ENCODE measurements at places on chromosomes 2 and 18. TPM values are rescaled to one million over a fixed set of nuclear protein-coding genes. Genes with fewer than 3 reads are reported as not detected.

DNA sequence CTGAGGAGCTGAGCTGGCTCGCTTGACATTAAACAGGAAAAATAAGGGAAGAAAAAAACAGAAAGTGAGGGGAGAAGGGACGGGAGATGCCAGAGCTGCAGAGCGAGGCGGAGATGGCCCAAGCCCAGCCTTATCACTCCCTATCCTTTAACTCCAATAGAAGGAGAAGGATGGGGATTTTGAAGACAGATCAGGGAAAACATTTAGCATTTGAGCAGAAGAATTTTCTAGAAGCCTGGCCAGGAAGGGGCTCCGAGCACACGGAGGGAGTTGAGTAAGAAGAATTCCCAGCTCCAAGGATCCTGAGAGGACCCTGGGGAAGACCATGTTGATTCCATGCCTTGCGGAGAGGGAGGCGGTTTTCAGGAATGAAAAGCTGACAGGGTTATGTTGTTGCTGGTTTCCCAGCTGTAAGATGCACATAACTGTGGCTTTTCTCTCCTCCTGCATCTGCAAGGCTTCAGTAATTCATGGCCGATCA lies 35.6 kb downstream of the TWIST2 start:
- DNase-seq: no peak
- H3K27me3 ChIP-seq: no peaks in the 10 kb centered on the region
- no peaks in the 10 kb centered on the region for H3K4me1 ChIP-seq
- no peak overlapping the region for H3K4me3 ChIP-seq
- H3K27ac ChIP-seq: no peak overlapping the region

- H3K4me3 ChIP-seq: no peak overlapping the region
- no peak for DNase-seq
- peaks cover 12% of the 10 kb centered on the region for H3K4me1 ChIP-seq
- H3K27me3 ChIP-seq: no peaks in the 10 kb centered on the region
These were observed 6.3 kb downstream of the PDCD1 start for GRCh38 chr2:241852116-241852980.

- H3K27ac ChIP-seq: no peak overlapping the region
- H3K36me3 ChIP-seq: no peaks in the 10 kb centered on the region
- H3K27me3 ChIP-seq: no peaks in the 10 kb centered on the region
- no peak for DNase-seq
- H3K4me1 ChIP-seq: no peaks in the 10 kb centered on the region
These were observed 634.2 kb upstream of the TMEFF2 start for GRCh38 chr2:192828947-192829346.

GRCh38 chr2:173218326-173219056 lies 136.2 kb upstream of the CDCA7 start:
- H3K27ac ChIP-seq: peak overlapping the region; percentile 67
- peaks cover 15% of the 10 kb centered on the region for H3K36me3 ChIP-seq
- H3K4me1 ChIP-seq: peaks cover 4% of the 10 kb centered on the region
- DNase-seq: peak; percentile 42
- no peak overlapping the region for H3K4me3 ChIP-seq
- no peaks in the 10 kb centered on the region for H3K27me3 ChIP-seq

DNA sequence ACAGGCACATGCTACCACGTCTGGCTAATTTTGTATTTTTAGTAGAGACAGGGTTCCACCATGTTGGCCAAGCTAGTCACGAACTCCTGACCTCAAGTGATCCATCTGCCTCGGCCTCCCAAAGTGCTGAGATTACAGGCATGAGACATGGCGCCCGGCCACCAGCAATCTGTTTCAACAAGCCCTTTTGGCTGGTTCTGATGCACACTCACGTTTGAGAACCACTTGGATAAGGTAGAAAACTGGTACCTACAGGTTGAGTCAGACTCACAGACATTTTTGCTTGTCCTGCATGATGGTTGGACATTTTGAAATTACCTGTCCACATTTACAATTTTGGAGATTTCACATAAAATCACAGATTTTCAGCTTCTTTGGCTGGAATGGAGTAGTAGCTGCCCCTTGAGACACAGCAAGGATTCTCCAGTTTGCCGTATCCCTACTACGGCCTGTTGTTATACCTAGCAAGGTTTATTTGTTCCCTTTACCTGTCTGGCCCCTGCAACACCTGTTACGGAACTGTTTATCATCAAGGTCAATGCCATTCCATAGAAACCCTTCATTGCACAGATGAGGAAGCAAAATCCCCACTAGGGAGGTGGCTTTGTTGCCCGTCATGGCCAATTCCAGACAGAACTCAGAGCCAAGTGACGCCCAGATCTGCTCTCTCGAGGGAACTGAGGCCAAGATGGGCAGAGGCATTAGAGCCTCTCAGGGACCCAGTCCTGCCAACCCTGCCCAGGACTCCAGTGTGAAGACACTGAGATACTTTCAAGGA lies 31.4 kb upstream of the IGFBP2 start:
- H3K27me3 ChIP-seq: no peaks in the 10 kb centered on the region
- no peak for DNase-seq
- H3K4me3 ChIP-seq: no peak overlapping the region
- peaks cover 13% of the 10 kb centered on the region for H3K4me1 ChIP-seq

GRCh38 chr2:120830096-120830830 lies 94.6 kb downstream of the GLI2 start:
- no peak for DNase-seq
- peaks cover 9% of the 10 kb centered on the region for H3K4me1 ChIP-seq
- no peak overlapping the region for H3K4me3 ChIP-seq
- no peaks in the 10 kb centered on the region for H3K36me3 ChIP-seq
- H3K27me3 ChIP-seq: no peaks in the 10 kb centered on the region

GRCh38 chr2:28319118-28320008 lies 73.3 kb upstream of the FOSL2 start:
- H3K36me3 ChIP-seq: peaks cover 6% of the 10 kb centered on the region
- H3K4me1 ChIP-seq: no peaks in the 10 kb centered on the region
- no peak overlapping the region for H3K27ac ChIP-seq
- no peaks in the 10 kb centered on the region for H3K27me3 ChIP-seq

DNA sequence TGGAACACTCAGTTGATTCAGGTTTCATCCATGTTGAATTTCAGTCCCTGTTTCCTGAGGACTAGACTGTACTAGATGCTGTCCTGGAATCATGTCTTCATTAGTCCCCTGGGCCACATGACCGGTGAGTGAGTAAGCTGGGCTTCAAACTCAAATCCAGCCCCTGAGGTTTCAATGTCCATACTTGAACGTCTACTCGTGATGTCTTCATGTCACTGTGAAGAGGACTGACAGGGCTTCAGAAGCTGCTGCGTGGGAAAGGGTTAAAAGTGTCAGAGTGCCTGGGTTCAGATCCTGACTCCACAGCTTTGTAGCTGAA lies 101.2 kb downstream of the CDK15 start:
- no peak overlapping the region for H3K4me3 ChIP-seq
- H3K27me3 ChIP-seq: no peaks in the 10 kb centered on the region
- no peaks in the 10 kb centered on the region for H3K4me1 ChIP-seq
- no peak for DNase-seq

DNA sequence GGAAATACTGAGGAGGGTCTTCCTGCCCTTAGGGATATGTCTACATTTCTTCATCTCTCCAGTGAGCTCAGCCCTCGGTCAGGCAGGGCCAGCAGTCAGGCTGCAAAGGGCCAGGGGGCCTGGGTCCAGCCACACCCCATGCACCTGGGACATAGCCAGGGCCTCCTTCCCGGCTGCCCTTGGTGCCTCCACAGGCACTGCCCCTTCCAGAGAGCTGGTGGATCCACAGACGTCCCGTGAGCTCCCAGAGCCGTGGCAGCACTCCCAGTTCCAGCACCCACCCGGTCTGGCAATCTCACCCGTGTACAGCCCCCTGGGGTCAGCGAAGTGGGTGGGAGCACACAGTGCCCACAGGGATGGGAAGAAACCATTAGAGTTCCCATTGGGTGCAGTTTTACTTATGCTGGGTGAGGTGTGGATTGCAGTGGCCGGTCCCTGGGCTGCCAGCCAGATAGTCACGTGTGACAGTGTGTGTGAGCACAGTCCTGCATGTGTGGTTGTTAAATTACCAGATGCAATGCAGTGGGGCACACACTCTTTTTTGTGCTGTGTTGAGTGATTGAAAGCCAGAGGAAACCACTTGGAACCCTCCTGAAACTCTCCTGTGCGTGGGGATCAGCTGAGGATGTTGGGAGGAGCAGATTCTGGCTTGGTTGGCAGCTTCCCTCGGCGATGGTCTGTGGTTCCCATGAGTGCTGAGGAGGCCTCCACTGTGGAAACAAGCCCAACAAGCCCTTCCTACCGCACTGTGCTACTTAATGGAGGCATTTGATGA lies 131.0 kb downstream of the SNTG2 start:
- no peak overlapping the region for H3K4me3 ChIP-seq
- H3K27ac ChIP-seq: no peak overlapping the region
- no peak for DNase-seq
- H3K36me3 ChIP-seq: no peaks in the 10 kb centered on the region
- no peaks in the 10 kb centered on the region for H3K27me3 ChIP-seq
- no peaks in the 10 kb centered on the region for H3K4me1 ChIP-seq

DNA sequence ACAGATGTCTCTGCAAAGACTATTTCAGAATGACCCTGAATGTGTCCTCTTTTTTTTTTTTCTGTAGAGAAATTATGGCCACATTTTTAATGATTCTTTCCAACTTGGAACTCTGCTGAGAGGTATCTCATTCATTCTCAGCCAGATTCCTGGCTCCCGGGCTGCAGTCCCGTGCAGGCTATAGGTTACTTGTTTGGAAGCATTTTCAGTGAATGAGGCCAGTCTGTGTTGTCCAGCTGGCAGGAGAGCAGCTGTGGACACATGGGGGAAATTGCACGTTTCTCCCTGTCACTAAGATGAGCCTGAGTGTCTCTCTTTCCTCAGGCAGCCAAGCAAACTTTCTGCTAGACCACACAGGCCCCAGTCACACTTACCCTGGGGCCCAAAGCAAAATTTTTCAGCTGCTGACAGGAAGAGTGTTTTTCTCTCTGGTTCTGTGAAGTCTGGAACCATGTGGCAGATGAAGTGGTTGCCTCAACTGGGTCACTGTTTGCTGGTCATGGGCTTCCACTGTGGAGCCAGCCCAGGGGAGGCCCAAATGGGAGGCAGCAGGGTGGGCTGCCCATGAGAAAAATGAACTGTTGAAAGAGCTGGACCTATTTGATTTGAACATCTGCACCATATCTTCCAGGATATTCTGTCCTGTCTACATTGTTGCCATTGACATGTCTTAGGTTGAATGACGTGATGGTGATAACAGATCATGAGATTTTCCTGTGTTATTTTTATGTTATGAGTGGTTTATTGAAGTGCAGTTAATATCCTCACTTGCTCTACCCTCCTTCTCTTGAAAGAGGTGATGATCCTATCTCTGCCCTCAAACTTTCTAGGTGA lies 431.2 kb downstream of the LPIN1 start:
- no peaks in the 10 kb centered on the region for H3K36me3 ChIP-seq
- H3K27me3 ChIP-seq: no peaks in the 10 kb centered on the region
- DNase-seq: peak; percentile 32
- H3K4me1 ChIP-seq: peaks cover 12% of the 10 kb centered on the region
- peak overlapping the region; percentile 2 for H3K27ac ChIP-seq

DNA sequence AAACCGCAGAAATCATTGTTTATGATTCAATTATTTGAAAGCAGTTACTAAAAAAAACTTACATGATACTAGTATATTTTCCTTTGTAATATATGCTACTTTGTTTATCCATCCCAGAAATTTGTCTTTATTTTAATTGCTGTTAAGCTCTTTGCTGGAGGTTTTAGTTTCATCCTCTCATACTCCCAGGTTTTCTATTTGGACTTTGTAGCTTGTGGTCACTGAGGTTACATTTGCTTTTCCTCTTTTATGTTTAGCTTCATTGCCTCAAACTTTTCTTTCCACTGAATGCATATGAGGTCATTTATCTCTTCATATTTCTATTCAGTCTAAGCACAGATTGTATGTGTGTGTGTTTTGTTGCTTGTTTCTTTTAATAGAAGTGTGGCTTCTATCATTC lies 89.9 kb downstream of the ERBB4 start:
- no peaks in the 10 kb centered on the region for H3K4me1 ChIP-seq
- no peak overlapping the region for H3K27ac ChIP-seq
- H3K27me3 ChIP-seq: no peaks in the 10 kb centered on the region
- no peak for DNase-seq
- no peak overlapping the region for H3K4me3 ChIP-seq

Gene GAL3ST2
- not detected for total RNA-seq
